A549 treated with CpdA at 1 μM for 4 hours (cell line): ENCODE measurements at places on chromosomes 16 and 17. TPM values are rescaled to one million over a fixed set of nuclear protein-coding genes. Genes with fewer than 3 reads are reported as not detected.

CDK5RAP3 gene
- 104 to 121 TPM (median 107 TPM) in 5 replicates for total RNA-seq

TUBB3 gene
- total RNA-seq: 177 to 263 TPM (median 233 TPM) in 5 replicates

KRT39 gene
- not detected in 5 replicates for total RNA-seq

HIC1 gene
- 0.86 to 2.0 TPM (median 1.6 TPM) in 5 replicates for total RNA-seq

NXN gene
- 21.9 to 27.7 TPM (median 26.6 TPM) in 5 replicates for total RNA-seq

MAF gene
- total RNA-seq: 0.39 to 0.79 TPM (median 0.58 TPM) in 5 replicates

PROCA1 gene
- total RNA-seq: 1.0 to 2.2 TPM (median 1.3 TPM) in 5 replicates

TMEM220 gene
- total RNA-seq: 2.2 to 3.6 TPM (median 2.7 TPM) in 5 replicates

SMTNL2 gene
- total RNA-seq: 0.12 to 0.99 TPM (median 0.31 TPM) in 5 replicates

TSPOAP1 gene
- total RNA-seq: not detected in 5 replicates

VTN gene
- total RNA-seq: 17.3 to 26.7 TPM (median 18.8 TPM) in 5 replicates

KIFC3 gene
- total RNA-seq: 163 to 215 TPM (median 196 TPM) in 5 replicates

CLEC3A gene
- total RNA-seq: not detected in 5 replicates

MOSMO gene
- 7.6 to 9.3 TPM (median 8.8 TPM) in 5 replicates for total RNA-seq

SGCA gene
- total RNA-seq: 0.84 to 1.9 TPM (median 1.5 TPM) in 5 replicates

CASKIN1 gene
- 0.44 to 3.9 TPM (median 0.57 TPM) in 5 replicates for total RNA-seq

TEKT5 gene
- total RNA-seq: 0.05 to 0.27 TPM in 2 of 5 replicates, not detected in the others

SCO1 gene
- 51.4 to 64.5 TPM (median 59.7 TPM) in 5 replicates for total RNA-seq

TEDC2 gene
- total RNA-seq: 18.3 to 23.7 TPM (median 21.3 TPM) in 5 replicates
